Fibroblast of skin of left biceps (primary cell): ENCODE measurements at places on chromosomes 16 and 17.

DNA sequence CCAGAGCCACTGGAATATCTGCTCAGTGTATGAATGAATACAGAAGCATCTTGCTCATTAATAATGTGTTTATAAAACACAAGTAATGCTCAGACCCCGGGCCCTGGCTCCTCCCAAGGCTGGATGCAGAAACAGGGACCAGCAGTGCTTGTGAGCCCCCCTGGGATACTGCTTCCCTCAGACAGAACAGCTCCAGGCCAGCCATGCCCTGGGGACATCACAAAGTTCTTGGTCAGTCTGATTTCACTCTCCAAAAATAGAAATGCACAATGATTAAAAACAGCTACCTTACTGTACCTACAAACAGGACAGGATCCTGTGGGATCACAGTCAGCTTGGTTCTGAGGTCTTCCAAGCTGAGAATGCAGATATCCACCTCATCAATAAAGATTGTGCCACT, 68.2 kb downstream of the ABCC12 start:
- no peak for DNase-seq

DNA sequence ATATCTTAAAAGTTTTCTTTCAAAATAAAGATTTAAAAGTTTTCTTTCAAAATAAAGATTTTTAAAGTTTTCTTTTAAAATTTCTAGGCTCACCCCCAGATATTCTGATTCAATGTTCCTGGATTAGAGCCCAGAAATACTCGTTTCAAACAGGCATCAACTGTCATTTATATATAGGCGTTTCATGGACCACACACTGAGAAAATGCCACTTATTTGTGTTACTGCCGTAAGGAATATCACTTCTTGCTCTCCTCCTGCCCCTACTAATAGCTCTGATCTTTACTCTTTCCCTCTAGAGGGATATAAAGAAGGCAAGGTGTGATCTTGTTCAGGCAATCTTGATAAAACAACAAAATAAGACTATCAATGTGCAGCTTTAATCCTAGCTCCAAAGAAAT, 1324.1 kb downstream of the CDH8 start:
- DNase-seq = no peak

DNA sequence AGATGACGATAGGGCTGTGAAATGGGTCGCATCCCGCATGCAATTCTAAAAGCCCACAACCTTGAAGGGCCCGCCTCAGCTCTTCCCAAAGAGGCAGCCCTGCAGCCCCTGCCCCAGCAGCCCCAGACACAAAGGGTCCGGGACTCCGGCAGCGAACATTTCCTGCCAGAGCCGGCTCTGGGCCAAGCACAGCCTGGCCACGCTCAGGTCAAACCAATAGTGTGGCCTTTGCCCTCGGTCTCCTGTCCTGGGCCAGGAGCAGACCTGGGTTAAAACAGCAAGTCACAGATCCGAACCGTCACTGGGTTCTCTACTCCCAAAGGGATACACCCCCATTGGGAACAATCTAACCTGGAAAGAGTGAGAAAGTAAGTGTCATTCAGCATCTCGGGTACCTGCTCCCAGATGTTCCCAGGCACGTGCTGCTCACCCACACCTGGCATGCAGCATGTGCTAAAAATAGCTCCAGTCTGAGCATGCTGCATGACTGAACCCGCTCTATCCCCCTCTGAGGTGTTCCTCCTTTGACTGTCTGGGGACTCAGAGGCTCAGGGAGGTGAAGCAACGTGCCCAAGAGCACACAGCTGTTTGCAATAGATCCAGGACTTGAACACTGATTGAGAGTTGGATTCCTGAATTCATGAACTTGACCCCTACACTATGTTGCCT, 22.2 kb upstream of the ATP2A3 start:
- no peak for DNase-seq

DNA sequence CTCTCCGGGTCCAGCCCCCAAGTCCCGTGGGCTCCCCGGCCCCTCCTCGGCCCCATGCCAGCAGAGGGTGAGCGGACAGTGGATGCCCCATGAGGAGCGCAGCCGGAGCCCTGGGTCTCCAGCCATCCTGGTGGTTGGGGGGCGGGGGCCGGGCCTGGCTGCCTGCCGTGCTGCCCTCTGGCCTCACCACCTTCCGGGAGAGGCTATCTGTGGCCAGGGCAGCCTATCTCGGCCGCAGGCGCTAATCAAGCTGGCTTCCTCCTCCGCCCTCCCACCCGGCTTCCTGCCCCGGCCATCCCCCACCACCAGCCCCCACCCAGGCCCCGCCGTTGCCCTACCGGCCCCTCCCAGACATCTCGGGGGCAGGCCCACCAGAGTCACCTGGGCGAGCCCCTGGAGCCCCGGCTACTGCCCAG, 46.8 kb downstream of the ZFPM1 start:
- DNase-seq = no peak

DNA sequence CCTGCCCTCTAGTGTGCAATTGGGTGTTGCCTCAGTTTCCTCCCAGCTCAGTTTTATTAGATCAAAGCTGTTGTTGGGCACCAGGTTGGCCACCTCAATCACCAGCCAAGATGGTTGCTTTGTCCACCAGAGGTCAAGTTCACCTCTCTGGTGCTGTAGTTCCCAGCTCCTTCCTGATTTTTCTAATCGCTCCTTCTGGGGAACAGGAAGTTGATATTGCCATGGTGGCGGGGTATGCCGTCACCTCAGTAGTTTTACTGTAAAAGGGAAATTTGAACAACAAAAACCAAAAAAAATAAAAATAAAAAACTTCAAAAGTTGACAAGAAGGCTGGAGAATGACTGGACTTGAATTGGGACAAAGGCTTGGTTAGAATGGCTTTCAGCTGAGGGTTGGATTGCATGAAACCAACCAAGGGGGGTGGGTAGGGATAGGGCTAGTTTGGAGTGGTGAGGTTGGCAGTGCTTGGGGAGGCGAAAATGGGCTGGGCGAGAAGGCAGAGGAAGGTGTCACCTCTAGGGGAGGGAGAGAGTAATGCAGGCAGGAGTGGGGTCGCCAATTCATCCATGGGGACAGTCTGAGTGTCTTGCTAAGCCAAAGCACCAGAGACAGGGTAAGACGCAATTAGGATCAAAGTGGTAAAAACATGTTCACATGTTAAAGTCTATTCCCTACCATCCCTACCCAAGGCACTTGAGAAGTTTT, 6.2 kb downstream of the EFNB3 start:
- no peak for DNase-seq

GRCh38 chr17:5919089-5919488, 151.1 kb upstream of the WSCD1 start:
- no peak for DNase-seq

DNA sequence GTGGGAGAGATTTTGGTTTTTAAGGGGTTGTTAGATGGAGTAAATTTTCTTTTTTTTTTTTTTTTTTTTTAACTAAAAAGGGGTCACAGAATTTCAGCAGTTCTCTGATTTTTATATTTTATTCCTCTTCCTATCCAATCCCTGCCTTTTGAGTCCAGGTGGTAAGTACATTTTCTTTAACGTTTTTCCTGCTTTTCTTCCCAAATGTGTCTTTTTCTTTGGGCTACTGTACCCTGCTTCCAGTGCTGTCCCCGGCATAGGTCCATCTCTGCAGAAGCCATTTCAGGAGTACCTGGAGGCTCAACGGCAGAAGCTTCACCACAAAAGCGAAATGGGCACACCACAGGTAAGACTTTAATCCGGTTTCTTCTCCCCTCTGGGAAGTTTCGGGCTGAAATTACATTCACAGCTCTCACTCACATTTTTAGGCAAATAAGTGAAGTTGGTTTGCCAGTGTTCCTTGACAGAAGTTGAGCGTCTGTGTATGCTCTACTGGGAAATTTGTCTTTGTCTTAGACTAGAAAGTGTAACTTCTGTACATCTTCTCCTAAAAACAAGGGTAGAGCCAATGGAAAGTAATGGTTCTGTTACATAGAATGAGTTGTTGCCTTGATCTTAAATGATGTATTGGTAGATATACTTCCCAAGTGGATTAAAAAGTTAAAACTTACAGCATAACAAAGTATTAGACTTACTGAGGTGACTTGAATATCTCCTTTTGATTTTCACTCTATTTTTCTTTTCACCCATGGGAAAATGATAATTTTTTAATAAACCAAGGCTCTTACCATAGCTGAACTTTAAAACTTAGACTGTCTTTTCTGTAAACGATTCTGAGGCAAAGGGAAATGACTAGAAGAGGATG, 54.5 kb downstream of the TUBD1 start:
- no peak for DNase-seq

DNA sequence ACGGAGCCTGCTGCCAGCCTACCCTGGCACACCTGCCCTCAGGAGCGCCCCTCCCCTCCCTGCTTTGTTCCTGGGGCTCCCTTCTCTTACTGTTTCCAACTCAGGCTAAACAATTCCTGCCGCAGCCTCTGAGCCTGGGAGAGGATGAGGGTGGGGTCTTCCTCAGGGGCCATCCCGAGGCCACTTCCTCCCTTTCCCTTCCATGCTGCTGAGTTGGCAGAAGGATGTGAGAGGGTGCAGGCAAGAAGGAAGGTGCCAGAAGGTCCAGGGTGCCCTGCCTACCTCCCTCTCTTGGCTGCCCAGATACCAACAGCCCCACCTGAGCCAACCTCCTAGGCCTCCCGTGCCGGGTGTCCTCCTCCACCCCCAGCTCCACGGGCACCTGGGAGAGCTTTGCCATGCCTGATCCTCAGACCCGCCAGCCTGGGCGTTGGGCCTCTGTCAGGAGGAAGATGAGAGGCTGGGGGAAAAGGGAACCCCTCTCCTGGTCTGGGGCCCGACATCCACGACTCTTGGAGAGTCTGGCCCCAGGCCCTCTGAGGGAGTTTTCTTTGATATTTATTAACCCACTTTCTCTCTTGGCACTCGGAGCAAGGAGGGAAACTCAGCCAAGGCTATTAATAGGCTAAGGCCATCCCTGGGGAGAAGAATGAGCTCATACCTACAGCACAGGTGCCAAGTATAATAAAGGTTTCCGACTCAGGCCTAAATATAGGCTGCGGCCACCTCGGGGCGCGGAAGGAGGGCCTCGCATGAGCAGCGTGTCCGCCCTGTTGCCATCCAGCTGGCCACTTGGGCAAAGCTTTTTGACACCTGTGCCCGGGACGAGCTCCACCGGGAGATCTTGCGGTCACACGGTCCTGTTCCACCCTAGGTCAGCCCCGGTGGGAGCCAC, 232.0 kb downstream of the ENGASE start:
- DNase-seq = no peak

GRCh38 chr17:3959295-3959899, 4.8 kb downstream of the ATP2A3 start:
- no peak for DNase-seq

GRCh38 chr17:63430223-63430622, 15.9 kb downstream of the CYB561 start:
- DNase-seq = no peak

DNA sequence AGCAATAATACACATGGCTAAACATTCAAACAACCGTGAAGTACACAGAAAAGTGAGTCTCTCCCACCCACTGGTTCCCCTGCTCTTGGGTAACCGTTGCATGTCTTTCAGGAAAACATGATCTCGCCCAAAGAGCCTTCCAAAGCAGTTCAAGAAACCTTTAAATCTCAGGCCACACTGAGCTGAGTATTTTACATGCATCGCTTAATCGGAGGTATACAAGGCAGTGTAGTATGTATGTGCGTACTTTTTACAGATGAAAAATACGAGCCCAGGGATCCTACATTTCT, 741 bp upstream of the DEXI start:
- no peak for DNase-seq

- peak; percentile 96 for DNase-seq
These were observed 31.0 kb upstream of the ARL4D start for GRCh38 chr17:43367737-43368242.

- no peak for DNase-seq
These were observed 436.8 kb downstream of the KCNJ2 start for GRCh38 chr17:70606086-70606485.

DNA sequence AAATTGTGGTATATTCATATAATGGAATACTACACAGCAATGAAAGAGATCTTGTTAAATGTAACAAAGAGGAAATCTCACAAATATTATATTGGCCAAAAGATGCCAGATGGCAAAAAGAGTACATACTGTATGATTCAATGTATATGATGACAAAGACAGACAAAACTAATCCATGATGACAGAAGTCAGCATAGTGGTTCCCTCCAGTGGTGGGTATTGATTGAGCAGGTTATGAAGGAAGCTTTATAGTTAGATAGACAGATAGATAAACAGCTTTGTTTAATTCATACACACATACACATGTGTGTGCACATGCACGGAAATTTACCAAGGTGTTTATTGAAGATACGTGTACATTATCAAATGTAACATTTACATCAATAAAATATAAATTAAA, 74.4 kb upstream of the SMIM36 start:
- DNase-seq = no peak

DNA sequence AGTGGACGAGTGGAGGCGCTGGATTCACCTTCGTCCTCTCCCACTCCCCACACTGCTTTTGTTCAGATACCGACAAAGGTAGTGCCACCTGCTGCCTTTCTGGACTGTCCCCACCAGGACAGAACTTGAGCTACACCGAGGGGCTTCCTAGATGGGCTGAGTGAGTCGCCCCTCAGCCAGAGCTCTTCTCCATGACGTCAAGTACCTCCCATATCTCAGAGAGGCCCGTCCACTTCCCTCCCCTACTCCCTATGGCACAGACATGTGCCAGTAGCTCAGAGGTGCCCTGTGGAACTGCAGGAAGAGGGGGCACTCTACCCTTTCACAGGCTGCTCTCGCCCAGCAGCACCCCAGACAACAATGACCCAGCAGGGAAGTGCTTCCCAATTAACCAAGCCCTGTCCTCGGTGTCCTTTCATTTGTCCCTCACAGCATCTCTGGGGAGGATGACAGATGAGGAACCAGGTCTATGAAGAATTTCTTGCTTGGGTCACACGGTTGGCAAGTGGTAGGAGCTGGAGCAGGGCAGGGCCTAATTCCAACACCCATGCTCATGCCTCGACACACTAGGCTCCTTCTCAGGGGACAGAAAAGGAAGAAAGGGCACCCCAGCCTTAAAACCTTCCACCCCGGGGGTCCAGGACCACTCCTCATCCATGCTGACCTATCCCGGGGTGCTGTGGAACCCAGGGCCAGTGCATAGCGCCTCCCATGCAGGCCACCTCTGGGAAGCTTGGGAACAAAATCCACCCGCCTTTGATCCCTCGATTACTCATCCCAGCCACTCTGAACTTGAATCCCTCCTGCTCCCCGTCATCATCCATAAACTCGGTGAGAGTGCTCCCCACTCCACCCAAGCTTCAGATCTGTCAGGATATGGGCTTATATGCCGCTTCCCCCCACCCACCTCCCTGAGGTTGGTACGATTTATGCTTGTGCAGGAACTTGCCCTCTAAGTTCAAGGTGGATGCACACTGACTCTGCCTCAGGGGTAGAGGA, 51.7 kb downstream of the WNT3 start:
- no peak for DNase-seq

DNA sequence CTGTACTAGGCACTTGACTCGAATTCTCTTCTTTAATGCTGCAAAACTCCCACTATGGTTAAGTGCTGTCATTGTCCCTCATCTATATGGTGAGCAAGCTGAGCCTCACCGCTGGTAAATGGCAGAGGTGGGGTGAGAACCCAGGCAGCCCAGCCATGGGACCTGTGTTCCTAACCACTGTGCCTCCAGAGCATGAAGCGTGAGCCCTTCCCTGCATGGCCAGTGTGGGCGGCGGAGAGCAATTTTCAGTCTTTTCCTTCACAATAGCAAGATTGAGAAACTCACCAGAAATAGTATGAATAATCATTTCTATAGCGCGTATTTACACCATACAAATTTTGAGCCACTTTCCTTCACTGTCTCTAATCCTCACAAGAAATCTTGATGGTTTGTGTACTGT, 9.2 kb downstream of the BFAR start:
- DNase-seq = no peak
